Colonic mucosa (tissue), 4 donors: ENCODE measurements at places on chromosomes 3 and 15.

DNA sequence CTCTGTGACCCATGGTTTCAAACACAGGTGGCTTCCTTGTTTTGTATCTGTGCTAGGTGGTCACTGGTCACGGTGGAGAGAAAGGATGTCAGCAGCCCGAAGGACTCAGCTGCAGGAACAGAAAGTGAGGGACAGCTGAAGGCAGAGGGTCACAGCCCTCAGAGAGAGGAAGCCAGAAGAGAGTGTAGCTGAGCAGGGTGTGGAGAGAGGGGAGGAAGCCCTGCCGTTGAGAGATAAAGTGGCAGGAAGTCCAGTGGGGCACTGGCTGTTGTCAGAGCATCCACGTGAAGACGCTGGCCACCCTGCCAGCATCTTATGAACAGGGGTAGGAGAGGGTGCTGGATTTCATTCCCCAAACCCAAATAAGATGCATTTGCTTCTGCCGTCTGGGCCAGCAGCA is 36.9 kb downstream of the LIMD1 start:
- no peak for DNase-seq

GRCh38 chr3:191962324-191962723 is 501.4 kb downstream of the PYDC2 start:
- no peak for DNase-seq

- DNase-seq: no peak
Measured at GRCh38 chr15:47349179-47349578, 368.1 kb upstream of the SEMA6D start.

GRCh38 chr3:120749843-120750242 is 7.3 kb downstream of the GTF2E1 start:
- DNase-seq: no peak

GRCh38 chr3:170469151-170470062 is 50.7 kb downstream of the CLDN11 start:
- DNase-seq: no peak

GRCh38 chr3:66434726-66435125 is 66.1 kb downstream of the LRIG1 start:
- DNase-seq: no peak

DNA sequence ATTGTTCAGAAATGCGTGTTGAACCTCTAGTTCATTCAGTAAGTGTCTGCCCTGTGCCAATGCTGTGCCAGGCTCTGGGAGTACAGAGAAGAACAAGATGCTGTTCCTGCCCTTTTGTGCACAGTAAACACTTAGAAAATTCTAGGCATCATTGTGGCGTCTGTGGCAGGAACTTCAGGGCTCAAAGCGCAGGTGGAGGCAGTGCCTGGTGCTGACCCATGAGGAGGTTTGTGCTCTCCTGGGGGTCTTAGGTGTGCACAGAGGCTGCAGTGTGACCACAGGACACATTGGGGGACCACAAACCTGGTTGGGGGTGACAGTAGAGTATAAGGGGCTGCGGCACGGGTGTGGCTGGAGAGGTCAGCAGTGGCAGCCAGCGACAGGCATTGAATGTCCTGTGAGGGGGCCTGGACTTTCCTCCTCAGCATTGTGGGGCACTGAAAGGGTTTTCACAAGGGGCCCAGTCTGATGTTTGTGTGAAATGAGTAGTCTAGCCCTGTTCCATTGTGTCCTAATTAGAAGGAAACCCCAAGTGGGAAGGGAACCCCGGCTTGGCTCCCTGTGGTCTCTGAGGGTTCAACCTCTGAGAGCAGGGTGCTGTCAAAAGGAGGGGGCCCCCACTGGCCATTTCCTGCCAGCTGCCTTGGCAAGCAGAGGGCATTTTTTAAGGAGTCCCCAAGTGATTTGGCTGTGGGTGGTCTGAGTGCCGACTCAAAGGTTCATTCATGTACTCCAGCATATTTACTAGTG is 20.9 kb downstream of the MRAS start:
- no peak for DNase-seq

- no peak for DNase-seq
Measured at GRCh38 chr3:72238010-72238691, 453.2 kb upstream of the PROK2 start.

- DNase-seq: peak; percentile 58
Measured at GRCh38 chr15:82571722-82572222, 31.5 kb upstream of the RPS17 start.

GRCh38 chr15:29676961-29677402 is 145.3 kb downstream of the TJP1 start:
- DNase-seq: no peak

GRCh38 chr3:155869691-155870090 is 759 bp upstream of the GMPS start:
- DNase-seq: no peak

GRCh38 chr3:39398700-39399099 is 7.8 kb upstream of the RPSA start:
- DNase-seq: no peak

- DNase-seq: peak; percentile 78
Measured at GRCh38 chr3:152595975-152596821, 238.7 kb upstream of the P2RY1 start.

- DNase-seq: no peak
Measured at GRCh38 chr3:16392717-16393116, 120.8 kb downstream of the RFTN1 start.

DNA sequence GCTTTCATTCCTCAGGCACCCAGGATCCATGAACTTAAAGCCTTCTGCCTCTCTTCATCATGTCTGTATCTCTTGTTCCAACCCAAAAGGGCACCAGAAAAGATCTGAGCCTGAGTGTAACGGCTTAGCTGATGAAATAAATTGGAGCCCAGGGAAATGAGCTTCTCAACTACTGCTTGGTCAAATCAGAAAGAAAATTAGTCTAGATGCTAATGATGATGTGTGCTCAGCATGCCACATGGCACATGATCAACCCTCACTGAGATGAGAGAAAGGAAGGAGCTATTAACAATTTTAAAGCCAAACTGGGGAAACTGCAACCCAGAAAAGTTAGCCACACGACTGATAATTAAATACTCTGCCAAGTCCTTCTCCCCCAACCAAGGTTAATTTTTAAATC is 325.7 kb downstream of the CNTN3 start:
- DNase-seq: no peak

- DNase-seq: peak; percentile 83
Measured at GRCh38 chr3:50572158-50572557, 2.8 kb downstream of the HEMK1 start.

GRCh38 chr3:4672725-4673275 is 179.7 kb downstream of the ITPR1 start:
- DNase-seq: no peak

DNA sequence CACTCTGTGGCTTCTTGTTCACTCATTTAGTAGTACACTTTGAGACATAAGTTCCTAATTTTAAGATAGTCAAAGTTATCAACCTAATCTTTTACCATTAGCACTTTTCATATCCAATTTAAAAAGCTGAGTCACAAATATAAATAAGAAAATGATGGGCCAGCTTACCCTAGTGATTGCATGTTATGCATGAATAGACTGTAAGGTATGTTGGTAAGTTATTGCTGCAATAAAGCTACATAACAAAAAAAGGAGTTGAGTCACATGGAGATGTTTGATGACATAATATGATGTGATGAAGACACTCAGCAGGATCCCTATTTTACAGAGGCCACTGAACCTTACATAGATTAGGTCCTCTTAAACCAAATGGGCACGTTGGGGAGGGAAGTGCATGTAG is 161.3 kb downstream of the OCA2 start:
- no peak for DNase-seq

DNA sequence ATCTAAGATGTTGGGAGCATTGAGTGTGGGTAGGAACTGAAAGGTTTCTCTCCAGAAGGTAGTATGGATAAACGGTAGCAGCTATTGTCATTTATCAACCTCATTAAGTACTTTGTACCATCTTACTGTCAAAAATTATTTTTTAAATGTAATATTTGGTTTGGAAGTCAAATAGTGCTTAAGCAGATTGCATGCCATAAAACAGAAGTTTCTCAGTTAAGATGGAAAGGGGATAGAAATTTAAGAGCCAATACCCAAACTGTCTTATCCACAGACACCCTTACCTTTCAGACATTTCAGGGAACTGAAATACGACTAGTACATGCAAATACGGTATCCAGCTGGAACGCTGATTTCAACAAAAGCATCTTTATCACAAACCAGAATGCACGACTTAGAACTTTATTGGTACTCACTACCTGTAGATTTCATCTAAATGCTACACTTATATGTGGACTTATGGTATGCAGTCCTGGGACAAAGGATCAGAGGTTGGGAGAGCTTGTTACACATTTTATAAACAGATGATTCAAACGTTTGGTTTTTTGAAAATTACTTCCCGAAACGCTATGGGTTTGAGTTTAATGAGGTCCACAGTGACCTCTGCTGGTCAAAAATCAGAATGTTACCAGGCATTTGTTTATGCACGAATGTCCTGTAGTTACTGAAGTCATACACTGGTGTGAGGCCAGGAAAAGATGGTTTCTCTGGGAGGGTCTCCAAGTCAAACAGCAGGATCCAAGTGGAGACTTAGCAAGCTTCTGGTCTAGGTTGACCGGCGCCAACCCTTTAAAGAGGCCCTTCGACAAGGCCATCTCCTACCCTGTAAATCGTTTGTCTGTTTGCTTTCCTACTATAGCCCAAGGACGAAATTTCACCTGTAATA is 45.7 kb upstream of the DUT start:
- peak; percentile 79 for DNase-seq

DNA sequence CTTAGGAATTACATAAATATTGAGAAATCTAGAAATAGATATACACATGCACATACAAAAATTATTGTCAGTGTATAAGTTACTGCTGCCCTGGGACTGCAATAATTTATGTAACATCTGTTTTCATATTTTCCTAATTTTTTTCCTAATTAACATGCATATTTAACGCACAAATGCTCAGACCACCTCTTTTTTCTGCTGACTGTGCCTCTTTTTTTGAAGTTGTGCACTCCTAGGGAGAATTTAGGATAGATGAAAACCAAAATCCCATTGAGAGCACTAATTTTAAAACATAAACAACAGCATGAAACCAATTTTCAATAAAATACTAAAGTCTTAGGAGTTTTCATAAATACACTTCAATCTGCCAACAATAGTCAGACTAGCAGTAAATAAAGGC is 154.0 kb downstream of the TBC1D5 start:
- DNase-seq: no peak

DNA sequence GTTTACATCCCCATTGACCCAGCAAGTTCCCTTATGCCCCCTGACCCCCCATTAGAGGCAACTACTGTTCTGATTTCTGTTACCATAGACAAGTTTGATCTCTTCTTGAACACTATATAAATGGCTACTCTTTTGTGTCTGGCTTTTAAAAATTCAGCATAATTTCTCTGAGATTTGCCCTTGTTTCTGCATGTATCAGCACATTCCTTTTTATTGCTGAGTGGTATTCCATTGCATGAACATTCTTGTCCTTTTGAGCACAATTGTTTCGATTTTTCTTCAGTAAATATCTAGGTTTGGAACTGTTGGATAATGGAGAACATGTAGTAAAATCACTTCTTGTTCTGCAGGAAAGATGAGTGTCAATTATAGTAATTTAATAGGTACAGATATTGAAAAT is 49.1 kb upstream of the MYRIP start:
- DNase-seq: no peak

- DNase-seq: no peak
Measured at GRCh38 chr3:136703429-136703828, 48.7 kb downstream of the STAG1 start.

DNA sequence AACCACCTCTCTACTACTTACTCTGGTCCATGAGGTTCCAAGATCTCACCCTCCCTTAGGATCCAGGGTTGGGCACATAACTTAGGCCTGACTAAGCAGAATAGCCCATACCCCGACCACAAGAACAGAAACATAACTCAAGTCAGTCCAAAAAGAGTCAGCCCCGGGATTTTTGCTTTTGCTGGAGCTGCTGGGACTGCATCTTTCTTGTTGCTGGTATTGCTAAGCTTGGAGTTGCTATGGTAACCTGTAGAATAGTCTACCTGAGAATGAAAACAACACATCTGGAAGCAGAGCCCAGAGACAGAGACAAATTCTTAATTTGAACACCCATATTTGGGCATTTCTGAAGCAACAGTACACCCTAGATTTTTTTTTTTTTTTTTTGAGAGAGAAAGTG is 6.5 kb downstream of the RUBCN start:
- DNase-seq: no peak

DNA sequence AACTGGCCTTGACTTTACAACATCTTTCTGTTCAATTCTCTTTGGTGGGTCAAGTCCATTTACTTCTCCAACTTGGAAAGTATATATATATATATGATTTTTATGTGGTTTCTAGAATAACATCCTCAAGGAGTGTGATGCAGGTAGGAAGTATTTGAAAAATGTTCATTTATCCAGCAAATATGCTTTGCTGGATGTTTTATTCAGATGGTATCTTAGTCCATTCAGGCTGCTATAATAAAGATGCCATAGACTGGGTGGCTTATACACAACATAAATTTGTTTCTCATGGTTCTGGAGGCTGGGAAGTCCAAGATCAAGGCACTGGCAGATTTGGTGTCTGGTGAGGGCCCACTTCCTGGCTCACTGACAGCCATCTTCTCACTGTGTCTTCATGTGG is 168.7 kb upstream of the RASGRP1 start:
- no peak for DNase-seq

DNA sequence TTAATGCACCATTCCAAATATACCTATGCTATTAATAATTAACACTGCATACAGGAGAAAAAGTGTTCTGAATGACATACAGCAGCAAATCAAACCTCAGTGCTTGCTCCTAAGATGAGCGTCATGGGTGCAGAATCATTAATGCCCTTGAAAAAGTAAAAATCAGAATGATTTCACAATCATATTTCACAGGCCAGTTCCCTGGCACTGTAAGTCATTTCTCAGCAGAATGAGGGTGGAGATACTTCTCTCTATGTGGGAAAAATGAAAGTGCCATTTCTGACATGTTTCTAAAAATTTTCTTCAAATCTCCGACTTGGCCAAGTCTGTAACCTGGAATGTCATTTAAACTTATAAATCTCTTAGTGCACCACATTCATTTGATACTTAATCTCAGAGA is 549.8 kb upstream of the AGTR1 start:
- no peak for DNase-seq

DNA sequence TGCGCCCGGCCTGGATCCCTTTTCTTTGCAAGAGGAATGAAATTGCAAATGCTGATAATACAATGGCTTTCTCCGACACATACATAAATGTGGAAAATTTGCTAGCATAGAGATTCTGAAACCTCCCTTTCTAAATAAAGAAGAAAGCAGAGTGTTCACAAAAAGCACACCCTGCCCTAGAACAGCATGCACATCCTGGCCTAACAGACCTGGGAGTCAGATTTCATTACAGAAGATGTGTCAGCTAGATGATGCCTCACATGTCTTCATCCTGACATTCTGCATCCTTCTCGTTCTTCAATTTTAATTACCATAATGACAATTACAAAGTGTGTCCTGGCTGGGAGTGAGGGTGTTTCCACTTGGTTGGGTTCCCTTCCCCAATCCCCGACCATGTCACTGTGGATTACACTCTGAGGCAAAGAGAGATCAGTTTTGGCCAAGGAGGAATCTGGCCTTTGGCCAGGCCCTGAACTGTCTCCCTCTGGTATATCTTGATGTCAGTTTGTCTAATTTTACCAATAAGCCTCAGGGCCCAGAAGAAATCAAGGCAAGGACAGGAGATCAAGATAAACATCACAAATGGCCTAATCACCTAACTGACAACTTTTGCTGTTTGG is 104.9 kb upstream of the SPATA12 start:
- no peak for DNase-seq

- no peak for DNase-seq
Measured at GRCh38 chr3:193295985-193296384, 55.0 kb downstream of the PLAAT1 start.
